ENCODE measurements at places on chromosomes 1 and 21. TPM values are rescaled to one million over a fixed set of nuclear protein-coding genes. Genes with fewer than 3 reads are reported as not detected.

The VANGL1 gene
- total RNA-seq, result 1.2 TPM

DNA sequence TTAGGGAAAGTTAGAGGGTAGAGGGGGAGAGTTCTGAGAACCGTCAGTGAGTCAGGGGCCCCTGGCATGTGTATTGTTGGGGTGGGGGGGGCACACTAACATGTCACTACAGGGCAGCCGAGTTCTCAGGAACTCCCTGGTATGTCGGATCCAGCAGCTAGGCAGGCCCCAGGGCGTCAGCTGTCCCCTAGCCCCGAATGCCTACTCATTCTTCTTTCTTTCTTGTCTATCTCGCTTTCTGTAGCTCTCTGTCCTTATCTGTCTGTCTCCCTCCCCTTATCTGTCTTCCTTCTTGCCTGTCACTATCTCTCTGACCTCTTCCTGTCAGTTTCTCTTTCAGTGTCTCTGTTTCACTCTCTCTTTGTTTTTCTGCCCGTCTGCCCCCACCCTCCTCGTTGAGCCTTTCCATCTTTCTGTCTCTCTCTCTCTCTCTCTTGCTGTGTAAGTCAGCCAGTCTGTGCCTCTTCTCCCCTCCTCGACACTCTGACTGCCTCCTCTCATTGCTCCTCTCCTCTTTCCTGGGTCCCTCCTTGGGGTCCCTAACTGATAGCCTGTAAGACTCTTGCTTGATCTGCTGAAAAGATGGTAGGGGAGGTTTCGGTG, 2.4 kb downstream of the NTRK1 start:
- H3K4me3 ChIP-seq, result no peak overlapping the region
- no peak for DNase-seq

The SOX13 gene
- 31.1 TPM for total RNA-seq

The ADGRB2 gene
- total RNA-seq, result 1.7 TPM

DNA sequence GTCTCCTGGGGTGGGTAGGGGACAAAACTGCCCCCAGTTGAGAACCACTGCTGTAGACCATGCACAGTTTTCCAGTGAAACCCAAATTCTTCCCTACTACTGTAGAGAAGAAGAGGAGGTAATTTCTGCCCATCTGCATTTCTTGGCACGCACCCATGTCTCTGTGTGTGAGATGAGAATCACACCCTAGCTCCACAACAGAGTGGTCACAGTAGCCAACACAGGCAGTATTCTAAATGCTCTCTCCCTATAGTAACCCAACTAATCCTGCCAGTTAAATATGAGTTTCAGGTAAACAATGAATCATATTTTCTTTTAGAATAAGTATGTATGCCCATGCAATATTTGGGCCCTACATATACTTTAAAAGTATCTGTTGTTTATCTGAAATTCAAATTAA, 1.2 kb upstream of the CAPN2 start:
- no peaks in the 10 kb centered on the region for H3K36me3 ChIP-seq
- H3K4me1 ChIP-seq, result peaks cover 44% of the 10 kb centered on the region
- H3K27me3 ChIP-seq, result no peaks in the 10 kb centered on the region

Data from gastrocnemius medialis (tissue), 4 donors.